Stimulated activated CD4-positive, alpha-beta T cell treated with anti-CD3 and anti-CD28 coated beads, Interleukin-12 subunit alpha, Interleukin-12 subunit beta, amount 100 ng/mL, for 4 hours (primary cell): ENCODE measurements at places on chromosomes 13 and 19.
A peak's percentile ranks its signal among the peaks of the same experiment; 100 is the strongest.

DNA sequence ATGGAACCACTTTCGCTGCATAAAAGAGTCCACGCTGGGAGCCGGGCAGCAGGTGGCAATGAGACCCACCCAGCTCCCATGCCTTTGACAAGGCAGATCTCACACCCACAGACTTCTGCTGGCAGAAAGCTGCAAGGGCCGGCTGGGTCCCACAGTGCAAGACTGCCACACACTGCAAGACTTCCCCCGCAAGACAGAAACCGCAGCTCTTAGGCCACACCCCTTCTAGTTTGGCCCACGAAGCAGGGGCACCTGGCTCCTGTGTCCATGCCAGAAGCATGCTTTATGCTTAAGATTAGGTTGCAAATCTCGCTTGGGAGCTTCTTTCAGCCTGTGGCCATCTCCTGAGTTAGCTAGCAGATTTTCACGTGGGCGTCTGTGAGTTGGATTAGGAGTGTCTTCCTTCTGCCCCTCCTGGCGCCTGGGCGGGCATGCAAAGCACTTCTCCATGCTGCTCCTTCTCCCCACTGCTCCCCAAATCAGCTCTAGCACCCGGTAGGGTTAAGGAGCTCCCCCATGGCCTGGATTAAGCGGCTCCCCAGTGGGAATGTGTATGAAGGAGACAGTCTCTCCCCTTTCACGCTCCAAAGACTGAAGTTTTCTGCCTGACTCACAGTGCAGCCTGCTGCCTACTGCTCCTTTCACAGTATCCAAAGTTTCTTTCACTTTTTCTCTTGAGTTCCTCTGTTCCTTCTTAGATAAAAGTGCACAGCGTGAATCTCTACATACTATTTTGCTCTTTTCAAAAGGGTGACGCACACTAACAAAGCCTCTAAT, 17.7 kb downstream of the GPC6 start:
- no peak for DNase-seq

DNA sequence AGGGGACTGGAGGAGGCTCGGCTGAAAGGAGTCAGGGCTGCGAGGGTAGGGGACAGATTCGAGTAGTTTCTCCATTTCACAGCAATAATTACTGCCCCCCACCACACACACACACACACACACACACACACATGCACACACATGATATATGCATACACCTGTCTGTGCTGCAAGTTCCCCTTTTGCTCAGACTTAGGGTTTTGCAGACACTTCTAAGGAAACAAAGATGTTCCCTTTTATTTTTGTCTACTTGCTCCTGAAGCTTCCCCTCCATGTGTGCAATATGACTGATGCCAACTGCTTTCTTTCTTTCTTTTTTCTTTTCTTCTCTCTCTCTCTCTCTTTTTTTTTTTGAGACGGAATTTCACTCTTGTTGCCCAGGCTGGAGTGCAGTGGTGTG, 13.4 kb downstream of the MBD3L2B start:
- no peak for DNase-seq

- no peak for DNase-seq
Observed at GRCh38 chr19:48004236-48004635, 9.8 kb downstream of the ELSPBP1 start.

- no peak for DNase-seq
Observed at GRCh38 chr13:43985422-43986072, 105.8 kb downstream of the LACC1 start.

- no peak for DNase-seq
Observed at GRCh38 chr19:14418856-14419105, 360 bp downstream of the DDX39A start.

GRCh38 chr13:43487885-43488284, 298.9 kb downstream of the ENOX1 start:
- DNase-seq: no peak

DNA sequence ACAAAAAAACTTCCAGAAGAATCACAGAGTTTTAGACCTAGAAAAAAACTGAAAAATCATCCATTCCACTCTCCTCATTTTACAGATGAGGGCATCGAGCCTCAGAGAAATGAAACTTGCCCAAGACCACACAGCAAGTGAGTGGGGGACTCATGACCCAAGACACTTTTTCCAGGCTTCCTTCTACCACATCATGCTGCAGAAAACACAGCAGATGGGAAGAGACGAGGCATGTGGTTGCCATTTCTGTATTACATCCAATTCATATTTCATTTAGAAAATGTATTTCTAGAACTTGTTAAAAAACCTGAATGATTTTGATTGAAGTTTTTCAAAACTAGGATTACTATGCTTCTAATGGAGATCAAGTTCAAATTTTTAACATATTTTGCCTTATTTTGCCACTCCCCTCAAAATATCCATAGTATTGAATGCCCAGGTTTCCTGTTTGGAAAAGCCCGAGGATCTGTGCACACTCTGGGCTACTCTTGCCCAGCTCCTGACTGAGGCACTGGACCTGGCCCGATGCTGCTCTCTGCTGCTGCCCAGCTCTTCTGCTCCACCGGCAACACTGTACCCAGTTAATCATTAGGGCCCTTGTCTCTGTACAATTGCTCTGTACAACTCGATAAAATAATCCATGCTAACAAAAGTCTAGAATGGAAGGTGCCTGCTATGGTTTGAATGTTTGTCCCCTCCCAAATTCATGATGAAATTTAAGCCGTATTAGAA, 157.4 kb downstream of the EFNB2 start:
- DNase-seq: no peak

DNA sequence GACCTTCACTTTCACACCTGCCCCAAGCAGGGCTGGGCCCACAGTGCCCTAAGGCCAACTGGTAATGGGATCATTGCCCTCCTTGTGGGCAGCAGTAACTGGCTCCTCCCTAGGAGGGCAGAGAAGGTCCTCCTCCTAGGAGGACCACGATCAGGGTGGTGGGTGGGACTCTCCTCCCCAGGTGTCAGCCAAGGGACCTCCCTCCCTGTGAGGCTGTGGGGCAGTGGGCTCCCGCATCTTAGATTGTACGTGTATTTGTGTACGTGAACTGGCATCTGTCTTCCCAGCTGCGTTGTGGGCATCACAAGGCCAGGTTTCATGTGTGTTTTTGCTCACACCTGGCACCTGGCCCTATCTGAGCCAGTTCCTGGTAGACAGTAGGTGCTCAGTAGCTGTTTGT, 111.8 kb downstream of the SOX1 start:
- no peak for DNase-seq

DNA sequence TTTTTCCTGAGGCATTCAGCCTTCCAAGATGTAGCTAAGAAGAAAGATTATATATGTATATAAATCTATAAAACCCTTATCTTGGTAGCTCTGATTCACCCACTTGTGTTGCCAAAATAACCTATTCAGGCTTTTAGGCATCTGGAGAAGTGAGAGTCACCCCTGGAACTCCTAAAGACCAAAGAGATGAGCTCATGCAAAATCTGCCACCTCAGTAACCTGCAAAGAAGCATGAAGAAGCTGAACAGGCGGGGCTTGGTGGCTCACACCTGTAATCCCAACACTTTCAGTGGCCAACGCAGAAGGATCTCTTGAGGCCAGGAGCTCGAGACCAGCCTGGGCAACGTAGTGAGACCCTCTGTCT, 393.7 kb downstream of the FOXO1 start:
- DNase-seq: no peak

DNA sequence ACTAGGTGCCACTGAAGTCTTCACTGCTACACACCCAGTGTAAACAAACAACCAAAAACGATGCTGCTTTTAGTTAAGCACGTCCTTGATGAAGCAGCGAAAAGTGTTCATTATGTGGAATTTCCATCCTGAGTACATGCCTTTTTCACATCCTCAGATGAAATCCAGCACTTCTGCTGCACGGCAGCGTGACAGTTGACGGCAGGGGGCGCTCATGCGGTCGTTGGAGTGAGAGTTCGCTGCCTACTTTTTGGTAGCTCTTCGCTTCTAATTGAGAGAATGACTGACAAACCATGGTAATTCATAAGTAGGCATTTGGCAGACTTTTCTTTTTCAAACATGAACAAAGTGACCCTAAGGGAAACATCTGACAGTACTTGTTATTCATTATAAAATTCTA, 1124.9 kb downstream of the EFNB2 start:
- DNase-seq: peak; percentile 17

DNA sequence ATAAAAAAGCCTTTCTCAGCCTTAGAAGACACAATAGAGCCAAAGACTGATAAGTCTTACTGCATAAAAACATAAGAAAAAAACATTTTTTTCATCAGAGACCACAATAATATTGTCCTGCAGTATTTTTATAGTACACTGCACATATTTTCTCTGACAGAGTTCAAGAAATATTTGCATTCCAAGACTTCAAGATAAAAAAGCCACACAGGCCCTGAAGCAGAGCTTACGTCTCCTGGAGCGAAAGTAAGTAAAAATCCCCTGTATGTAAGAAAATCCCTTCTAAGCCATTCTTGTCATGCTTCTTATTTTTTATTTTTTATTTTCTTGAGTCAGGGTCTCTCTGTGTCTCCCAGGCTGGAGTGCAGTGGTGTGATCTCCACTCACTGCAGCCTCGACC, 755.9 kb downstream of the LIG4 start:
- DNase-seq: no peak

GRCh38 chr13:71876648-71877255, 9.7 kb upstream of the DACH1 start:
- no peak for DNase-seq

GRCh38 chr19:16587833-16588823, 15.9 kb upstream of the SLC35E1 start:
- no peak for DNase-seq

GRCh38 chr19:19488875-19489690, 26.3 kb downstream of the TSSK6 start:
- peak; percentile 61 for DNase-seq

- DNase-seq: no peak
Observed at GRCh38 chr19:19475849-19476828, 39.2 kb downstream of the TSSK6 start.

GRCh38 chr13:110400786-110401533, 93.9 kb downstream of the COL4A2 start:
- no peak for DNase-seq

DNA sequence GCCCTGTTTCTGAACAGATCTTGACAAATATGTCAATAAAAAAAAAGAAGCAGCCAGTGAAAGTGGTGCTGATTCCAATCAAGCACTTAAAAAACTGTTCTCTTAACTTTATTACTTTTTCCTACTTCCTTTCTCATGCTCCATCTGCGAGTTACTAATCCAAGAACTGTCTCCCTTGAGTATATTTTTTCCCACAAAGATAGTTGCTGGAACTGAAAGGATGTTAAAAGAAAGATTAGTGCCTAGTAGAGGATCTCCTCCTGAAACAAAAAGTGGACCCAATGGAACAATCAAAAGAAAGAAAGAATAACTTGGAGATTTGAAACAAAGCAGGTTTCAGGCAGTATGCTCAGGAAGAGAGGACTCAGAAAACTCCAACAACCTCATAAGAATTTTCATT, 1034.8 kb downstream of the PCDH17 start:
- no peak for DNase-seq

DNA sequence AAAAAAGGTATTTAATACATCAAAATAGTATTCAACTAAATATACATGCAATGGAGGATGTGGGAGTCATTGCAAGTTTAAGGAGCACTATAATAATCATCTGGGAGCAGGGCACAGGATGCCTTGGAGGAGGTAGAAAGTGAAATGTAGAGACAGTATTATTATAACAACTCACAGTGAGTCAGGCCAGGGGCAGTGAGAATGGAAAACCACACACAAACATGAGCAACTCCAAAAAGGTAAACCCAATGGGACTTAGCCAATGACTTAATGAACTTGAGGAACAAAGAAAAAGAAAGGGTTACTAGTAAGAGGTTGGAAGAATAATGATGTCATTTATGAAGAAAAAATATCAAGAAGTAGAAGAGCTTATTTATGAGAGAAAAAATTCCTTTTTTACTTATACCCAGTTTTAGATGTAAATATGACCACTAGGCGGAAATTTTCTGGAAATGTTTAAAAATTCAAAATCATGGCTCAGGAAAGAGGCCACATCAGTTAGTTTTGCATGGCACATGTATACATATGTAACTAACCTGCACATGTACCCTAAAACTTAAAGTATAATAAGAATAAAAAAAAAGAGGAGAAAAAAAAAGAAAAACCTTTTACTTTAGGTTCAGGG, 389.3 kb downstream of the SUCLA2 start:
- DNase-seq: no peak

DNA sequence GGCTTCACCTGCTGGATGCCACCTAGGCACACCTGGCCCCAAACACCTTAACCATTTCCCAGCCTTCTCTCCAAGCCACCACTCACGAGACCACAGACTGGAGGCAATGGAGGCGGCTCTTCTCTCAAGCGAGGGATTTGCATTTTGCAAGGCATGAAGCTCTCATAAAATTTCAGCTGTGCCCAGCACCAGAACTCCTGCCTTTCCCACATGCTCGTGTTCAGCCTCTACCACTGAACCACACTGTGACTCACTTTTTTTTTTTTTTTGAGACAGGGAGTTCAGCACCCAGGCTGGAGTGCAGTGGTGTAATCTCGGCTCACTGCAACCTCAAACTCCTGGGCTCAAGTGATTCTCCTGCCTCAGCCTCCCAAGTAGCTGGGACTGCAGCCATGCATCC, 10.6 kb downstream of the NANOS3 start:
- no peak for DNase-seq

- no peak for DNase-seq
Observed at GRCh38 chr13:103067751-103068555, 1.7 kb upstream of the SLC10A2 start.

DNA sequence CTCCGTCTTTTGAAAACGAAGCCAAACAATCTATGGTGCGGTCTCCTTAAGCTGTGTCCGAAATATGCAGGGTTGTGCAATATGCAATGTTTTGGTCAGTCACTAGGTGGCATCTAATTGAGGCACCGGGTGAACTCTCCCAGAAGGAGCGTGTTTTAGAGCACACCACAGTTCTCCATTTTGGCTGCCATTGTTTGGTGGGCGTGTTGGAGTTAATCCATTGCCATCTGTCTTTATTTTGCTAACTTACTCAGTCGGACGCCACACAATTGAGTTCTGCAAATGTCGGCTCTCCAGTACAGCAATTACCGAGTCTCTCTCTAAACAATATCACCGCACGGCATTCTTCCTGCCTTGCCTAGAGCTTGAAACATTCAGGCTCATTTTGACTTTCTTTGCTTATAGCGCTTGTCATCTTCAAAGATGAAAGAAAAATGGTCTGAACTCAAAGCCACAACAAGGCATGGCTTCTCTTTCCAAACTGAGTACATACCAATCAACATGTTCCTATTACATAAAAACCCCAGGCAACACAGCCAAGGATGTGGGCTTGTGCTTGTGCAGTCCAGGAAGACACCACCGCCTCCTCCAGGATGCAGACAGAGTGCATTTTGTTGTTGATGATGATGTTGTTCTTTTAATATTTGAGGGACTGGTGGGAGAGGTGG, 182.0 kb upstream of the SERP2 start:
- peak; percentile 17 for DNase-seq
